NCI-H187 treated with DMSO at 0.1 percent for 48 hours (cell line): ENCODE measurements at places on chromosomes 3 and 15.

DNA sequence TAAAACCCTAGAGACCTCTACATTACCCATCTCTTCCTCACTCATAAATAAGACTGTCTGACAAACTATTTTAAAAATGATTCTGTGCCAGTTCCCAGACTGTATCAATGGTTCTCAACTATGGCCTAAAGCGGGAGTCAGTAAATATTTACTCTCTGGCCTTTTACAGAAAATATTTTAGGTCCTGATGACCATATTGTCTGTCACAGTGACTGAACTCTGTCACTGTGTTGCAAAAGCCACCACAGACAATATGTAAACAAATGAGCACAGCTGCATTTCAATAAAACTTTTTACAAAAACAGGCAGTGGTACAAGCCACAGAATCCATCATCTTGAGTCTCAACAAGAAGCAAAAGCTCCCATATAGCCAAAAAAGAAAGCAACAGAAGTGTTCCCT is 45.4 kb downstream of the PLOD2 start:
- no peak for DNase-seq

DNA sequence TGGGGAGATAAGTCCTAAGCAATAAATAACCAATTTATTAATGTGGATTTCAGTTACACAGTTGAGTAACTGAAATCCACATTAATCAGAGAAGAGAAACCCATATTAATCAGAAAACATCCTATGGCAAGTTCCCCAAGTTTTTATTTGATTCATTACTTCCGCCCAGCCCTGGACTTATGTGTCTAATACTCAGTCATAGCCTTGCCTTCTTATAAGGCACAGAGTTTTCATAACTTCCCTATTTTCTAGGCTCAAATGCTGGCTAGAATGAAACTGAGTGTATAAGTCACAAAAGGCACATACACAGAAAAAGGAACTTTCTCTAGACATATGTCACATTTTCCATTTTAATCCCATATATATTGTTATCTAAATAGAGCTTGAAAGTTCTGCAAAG is 28.8 kb downstream of the CD47 start:
- no peak for DNase-seq

DNA sequence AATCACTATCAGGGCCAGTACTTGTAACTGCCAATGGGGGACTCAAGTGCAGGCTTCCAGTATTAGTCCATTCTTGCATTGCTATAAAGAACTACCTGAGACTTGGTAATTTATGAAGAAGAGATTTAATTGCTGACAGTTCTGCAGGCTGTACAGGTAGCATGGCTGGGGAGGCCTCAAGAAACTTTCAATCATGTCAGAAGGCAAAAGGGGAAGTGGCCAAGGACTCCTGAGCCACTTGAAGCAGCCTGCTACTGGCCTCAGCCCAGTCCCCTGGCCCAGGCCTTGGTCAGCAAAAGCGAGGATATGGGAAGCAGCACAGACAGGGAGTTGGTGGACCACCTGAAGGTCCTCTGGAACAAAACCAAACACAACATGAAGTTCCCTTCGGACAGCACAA is 29.2 kb upstream of the OR5K1 start:
- DNase-seq, result no peak

GRCh38 chr3:162718697-162719096 is 1222.1 kb downstream of the OTOL1 start:
- DNase-seq, result no peak

DNA sequence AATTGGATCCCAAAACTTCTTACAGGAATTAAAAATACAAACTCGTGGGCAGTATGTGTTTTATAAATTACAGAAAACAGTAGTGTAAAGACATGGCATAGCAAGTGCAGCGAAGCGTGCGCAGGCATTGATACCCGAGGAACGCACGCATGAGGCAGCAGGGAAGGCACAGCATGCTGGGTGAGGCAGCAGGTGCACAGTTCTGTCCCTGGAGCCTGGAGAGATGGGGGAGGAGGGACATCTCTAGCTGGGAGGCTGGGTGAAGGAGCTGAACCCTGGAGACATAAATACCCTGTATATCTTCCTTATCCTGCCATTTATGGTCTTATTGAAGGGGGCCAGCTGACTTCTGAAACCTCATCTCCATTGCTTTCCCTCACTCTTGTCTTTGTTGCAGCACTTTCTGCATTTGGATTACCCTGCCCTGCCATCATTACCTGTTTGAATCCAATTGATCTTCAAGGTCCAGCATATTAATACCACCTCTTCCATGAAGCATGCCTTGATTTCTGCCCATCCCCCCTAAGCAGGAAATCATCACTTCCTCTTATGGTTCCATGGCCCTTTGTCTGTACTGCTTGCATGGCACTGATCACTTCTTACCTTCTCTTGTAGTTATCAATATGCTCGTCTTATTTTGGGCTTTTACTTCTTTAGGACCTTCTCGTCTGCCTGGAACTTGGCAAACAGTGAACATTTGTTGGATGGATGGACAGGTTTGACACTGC is 20.5 kb downstream of the LPP start:
- peak; percentile 34 for DNase-seq

DNA sequence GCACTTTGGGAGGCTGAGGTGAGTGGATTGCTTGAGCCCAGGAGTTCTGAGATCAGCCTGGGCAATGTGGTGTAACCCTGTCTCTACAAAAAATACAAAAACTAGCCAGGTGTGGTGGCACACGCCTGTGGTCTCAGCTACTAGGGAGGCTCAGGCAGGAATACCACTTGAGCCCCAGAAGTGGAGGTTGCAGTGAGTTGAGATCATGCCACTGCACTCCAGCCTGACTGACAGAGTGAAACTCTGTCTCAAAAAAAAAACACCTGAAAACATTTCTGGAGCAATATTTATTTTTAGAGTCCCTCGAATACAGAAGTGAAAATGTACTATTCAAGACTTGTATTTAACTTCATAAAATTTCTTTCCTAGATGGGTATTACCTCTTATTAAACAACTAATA is 4.6 kb downstream of the SPCS1 start:
- no peak for DNase-seq

GRCh38 chr15:100394736-100395440 is 53.1 kb upstream of the ADAMTS17 start:
- DNase-seq, result no peak

GRCh38 chr3:193593668-193594030 is 641 bp downstream of the OPA1 start:
- no peak for DNase-seq

DNA sequence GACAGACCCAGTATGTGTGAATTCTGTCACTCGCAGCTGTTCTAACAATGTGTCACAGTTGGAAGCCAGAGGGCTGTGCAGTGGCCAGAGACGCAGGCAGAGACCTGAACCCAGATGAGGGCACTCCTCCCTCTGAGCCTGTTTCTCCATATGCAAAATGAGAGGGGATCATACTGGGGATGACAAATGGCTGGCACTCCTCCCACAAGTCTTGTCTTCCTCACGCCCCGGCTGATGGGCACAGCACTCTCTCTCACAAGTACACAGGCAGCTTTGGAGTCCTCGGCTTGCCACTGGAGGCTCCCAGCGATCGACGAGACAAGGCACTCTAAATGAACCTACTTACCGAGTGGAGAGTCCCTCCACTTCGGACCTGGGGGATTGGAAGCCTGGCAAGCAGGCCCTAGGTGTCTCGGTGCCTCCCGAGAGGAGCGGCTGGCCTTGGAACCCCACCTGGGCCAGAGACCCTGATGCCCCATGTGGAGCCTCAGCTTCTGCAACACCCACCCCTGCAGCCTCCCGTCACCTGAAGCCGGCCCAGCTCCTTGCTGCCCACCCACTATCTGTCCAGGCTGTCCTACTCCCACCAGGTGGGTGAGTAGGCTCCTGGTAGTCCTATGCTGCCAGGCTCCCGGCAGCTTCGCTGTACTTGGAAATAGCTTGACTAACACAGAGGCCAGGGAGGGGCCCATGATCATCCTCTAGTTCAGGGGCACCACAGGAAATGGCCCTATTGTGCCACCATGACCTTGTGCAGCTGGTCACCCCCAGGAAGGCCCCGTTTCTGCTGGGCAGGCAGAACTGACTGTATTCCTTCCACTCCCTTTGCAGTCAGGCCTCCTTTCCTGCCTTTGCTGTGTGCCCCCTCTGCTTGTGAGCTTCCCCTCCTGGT is 65.0 kb upstream of the IQSEC1 start:
- DNase-seq, result no peak

DNA sequence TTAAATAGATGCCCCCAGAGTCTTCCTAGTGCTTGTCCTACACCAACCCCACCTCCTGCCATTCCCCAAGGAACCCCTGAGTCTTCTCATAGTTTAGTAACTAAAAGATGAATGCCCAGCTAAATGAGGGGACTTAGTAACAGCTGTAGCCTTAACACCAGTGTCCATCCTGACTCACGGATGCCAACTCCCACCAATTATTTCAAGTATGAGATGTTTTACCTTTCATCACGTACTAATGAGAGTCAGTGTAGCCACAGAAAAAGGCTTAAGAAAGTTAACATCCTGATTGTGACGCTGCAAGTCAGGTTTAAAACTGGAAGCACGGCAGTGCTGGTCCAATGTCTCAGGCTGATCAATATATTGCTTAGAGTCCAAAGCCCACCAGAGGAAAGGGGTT is 109.9 kb downstream of the FMN1 start:
- DNase-seq, result no peak

- DNase-seq, result no peak
Measured at GRCh38 chr3:123757281-123757940, 126.7 kb downstream of the MYLK start.

DNA sequence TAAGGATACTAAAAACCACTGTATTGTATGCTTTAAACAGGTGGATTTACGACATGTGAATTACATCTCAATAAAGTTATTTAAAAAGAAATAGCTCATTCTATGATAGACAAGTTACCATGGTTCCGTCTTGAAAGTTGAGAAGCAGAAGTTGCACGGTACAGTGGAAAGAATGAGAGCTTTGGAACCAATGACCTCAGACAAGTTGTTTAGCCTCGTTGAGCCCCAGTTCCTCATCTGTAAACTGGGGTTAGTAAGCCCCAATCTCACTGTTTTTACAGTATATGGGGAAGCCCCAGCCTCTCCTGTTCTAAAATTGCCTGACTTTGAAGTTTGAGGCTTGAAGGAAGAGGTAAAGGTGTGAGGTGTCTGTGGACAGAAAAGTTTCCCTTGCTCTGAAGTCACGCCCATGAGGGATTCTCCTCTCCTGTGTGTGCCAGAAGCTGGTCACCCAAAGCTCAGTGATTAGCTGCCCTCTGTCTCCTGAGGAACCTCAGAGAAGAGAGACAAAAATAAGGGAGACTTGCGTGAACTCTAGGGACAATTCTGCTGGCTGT is 10.0 kb downstream of the CRYGS start:
- no peak for DNase-seq

DNA sequence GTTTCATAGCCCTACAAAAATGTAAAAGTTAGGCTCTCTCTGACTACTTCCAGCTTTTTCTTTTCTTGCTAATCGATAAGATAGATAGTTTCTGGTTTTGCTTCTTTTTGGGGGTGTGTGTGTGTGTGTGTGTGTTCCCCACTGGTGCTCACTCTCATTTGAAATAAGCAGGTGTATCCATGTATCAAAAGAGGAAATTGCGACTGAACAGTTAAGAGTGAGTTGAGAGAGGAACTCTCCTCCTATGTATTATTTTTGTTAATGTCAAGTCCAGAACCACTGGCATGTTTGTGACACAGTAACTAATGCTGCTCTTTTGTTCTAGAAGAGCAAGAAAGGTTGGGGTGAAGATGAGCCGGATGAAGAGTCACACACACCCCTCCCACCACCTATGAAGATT is 96.7 kb upstream of the UMPS start:
- DNase-seq, result no peak

DNA sequence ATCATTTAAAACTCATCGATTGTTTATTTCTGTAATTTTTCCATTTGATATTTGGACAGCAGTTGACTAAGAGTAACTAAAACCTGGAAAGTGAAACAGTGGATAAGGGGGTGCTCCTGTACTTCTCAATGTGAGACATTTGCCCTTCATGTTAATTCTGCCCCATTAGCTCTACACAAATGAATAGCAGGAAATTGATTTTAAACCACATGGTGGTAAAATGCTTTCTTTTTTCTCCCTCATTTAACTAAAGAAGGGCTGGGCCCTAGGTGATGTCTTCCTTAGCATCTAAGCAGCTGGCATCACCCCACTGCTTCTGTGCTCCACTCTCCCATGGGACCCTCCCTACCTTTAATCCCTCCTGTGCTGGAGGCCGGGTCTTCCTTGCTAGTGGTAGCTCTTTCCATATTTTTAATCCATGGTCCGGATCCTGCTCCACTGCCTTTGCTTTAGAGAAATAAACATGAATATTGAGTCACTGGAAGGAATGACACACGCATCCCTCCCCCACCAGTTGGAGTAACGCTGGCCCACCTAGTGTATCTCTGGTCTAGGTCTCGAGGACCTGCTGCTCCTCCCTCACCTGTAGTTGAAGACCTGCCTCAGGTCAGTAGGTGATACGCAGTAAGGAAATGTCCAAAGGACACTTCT is 30.2 kb upstream of the LAMP3 start:
- no peak for DNase-seq

DNA sequence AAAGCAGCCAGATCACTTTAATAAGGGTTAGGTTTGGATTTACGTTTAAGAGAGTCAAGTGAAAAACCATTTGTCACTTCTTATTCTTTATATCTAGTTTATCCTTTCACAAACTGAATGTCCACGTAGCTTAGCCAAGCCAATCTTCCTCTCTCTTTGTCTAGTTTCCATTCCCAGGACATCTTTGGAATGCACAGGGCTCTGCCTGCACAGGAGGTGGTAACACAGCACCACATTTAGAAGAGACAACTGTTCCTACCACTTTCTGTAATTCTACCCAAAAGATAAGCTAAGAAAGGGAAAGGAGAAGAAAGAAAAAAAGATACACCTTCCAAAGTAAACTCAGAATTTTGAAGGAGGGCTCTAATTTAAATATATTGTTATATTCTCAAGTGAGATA is 67.9 kb downstream of the IGSF11 start:
- no peak for DNase-seq

DNA sequence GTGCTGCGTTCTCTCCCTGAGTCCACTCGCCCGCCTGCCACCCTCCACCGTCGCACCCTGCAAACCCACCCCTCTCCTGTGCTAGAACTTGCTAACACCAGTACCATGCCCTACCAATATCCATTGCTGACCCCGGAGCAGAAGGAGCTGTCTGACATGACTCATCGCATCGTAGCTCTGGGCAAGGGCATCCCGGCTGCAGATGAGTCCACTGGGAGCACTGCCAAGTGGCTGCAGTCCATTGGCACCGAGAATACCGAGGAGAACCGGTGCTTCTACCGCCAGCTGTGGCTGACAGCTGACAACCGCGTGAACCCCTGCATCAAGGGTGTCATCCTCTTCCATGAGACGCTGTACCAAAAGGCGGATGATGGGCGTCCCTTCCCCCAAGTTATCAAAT is 4.9 kb upstream of the ALAS1 start:
- no peak for DNase-seq

- DNase-seq, result no peak
Measured at GRCh38 chr3:88267847-88268246, 118.1 kb downstream of the C3orf38 start.
